Activated naive CD4-positive, alpha-beta T cell treated with anti-CD3 and anti-CD28 coated beads, Interleukin-2, amount 50 U/mL, for 16 hours (primary cell): ENCODE measurements at places on chromosomes 5 and 9.

DNA sequence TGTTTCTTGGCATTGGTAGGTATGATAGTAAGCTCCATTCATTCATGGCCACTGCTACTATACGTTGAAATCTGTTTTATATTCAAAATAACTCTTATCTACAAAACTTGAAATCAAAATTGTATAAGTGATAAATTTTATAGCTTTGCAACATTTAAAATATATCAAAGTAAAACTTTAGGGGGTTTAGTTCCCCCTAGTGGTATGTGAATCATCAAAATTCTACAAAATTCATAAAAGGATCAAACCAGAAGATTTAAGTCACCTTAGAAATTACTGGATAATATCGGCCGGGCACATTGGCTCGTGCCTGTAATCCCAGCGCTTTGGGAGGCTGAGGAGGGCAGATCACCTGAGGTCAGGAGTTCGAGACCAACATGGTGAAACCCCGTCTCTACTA is 243.0 kb upstream of the CDH18 start:
- no peak for DNase-seq

- no peak for DNase-seq
Measured at GRCh38 chr5:127418367-127418766, 99.1 kb upstream of the PRRC1 start.

GRCh38 chr9:136629879-136630661 is 32.6 kb upstream of the EGFL7 start:
- peak; percentile 62 for DNase-seq

DNA sequence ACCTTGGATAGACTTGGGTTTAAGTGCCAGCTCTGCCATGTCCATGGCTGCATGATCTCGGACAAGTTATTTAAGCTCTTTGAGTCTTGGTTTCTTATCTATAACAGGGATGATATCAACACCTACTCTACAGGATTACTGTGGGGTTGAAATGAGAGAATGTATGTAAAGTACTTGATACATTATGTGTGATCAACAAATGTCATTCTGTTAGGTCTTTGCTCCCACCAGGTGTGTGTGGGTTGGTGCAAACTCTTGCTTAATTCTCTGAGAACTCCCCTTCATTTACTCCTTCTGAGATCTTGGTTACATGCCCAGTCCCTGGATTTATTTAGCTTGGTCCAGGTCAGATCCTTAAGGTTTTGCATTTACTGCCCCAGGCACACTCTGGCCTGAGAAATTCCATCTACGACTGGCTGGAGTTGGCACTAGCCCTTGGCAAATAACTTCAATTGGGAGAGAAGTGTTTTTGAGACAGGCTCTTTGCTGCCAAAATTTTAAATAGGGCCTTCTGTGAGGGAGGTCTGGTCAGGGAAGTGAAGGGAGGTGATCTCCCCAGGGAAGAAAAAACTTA is 63.5 kb upstream of the KLF9 start:
- DNase-seq = no peak

- no peak for DNase-seq
Measured at GRCh38 chr5:114362197-114362976, 517 bp downstream of the KCNN2 start.

DNA sequence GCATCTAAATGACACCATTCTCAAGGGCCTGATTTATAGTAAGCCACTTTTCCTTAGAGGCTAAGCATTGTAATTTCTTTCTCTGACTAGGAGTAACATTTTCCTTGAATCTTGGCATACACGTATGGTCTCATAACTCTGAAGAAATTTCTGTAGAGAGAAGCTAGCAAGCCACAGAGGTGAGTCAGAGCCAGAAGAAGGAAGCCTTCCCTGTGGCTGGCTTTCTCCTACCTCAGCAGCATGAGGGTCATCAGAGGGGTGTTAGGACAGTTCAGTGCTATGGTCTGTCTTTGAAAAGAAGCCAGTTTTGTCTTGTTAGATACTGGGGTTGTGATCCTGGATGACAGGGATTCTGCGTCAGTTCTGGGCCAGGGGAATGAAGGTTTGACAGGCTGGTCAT is 3.2 kb downstream of the SNX30 start:
- DNase-seq = no peak

DNA sequence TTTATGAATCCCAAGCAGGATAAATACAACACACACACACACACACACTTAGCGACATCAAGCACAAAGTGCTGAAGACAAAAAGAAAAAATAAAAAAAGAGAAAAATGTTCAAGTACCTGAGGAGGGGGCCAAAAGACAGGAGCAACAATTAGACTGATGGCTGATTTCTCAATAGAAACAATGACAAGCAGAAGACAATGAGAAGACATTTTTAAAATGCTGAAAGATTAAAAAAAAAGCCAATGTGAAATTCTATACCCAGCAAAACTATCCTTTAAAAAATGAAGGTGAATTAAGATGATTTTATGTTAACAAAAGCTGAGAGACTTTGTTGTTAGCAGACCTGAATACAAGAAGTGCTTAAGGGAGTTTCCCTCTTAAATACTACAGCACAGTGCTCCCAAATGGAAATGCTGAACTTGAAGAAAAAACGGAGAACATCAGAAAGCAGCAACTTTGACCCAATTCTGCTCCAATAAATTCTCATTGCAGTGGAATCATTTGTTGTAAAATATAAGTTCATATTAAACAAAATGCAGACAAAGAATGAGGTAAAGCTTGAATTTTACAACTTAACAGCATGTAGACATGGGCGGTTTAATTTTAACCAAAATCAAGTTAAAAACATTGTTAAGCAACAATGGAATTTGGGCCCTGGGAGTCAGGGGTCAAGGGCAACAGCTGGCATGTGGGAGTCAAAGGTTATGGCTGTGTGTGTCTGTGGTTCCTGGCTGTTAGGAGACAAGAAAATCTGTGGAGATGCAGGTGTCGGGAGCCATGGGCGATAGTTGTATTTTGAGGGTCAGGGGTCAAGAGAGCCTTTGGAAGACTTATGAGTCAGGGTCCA is 776 bp upstream of the RANBP17 start:
- DNase-seq = no peak

DNA sequence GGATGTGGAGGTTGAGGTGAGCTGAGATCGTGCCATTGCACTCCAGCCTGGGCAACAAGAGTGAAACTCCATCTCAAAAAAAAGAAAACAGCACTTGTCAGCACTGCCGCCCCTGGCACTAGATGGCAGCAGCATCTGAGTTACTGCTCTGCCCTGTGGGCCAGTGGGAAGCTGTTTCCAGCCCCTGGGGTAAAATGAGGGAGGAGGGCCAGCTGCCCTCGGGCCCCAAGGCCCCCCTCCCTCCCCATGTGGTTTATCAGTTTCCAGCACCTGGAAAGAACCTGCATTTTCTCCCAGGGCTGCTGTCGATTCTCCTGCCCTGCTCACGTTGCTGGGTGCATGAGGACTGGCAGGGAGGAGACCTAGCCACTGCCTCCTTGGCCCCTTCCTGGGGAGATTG is 13.2 kb upstream of the CEL start:
- no peak for DNase-seq

GRCh38 chr9:125646217-125646616 is 60.8 kb downstream of the MAPKAP1 start:
- no peak for DNase-seq

DNA sequence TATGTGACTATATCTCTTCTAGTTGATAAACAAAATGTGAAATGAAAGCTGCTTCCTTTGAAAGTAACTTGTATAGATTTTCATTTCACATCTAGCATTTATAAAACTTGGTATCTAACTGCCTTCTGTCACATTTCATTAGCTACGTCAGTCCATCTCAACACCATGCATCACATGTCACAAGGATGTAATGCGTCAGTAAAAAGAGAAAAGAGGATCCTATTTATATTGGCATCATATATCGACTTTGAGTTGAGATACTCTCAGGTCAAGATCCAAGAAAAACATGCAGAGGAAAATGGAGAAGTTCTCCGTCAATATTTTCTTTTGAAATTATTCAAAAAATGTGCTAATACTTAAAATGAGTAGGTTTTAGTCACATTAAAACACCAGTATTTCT is 1211.2 kb downstream of the EFNA5 start:
- DNase-seq = no peak

GRCh38 chr9:38137342-38137741 is 68.3 kb upstream of the SHB start:
- DNase-seq = no peak

- peak; percentile 57 for DNase-seq
Measured at GRCh38 chr5:150001660-150002486, 1.3 kb downstream of the HMGXB3 start.

GRCh38 chr5:12313602-12314001 is 409.4 kb upstream of the CTNND2 start:
- DNase-seq = no peak

- no peak for DNase-seq
Measured at GRCh38 chr9:90909225-90909624, 107.6 kb downstream of the SYK start.

GRCh38 chr9:27183701-27184100 is 74.7 kb downstream of the TEK start:
- DNase-seq = no peak

DNA sequence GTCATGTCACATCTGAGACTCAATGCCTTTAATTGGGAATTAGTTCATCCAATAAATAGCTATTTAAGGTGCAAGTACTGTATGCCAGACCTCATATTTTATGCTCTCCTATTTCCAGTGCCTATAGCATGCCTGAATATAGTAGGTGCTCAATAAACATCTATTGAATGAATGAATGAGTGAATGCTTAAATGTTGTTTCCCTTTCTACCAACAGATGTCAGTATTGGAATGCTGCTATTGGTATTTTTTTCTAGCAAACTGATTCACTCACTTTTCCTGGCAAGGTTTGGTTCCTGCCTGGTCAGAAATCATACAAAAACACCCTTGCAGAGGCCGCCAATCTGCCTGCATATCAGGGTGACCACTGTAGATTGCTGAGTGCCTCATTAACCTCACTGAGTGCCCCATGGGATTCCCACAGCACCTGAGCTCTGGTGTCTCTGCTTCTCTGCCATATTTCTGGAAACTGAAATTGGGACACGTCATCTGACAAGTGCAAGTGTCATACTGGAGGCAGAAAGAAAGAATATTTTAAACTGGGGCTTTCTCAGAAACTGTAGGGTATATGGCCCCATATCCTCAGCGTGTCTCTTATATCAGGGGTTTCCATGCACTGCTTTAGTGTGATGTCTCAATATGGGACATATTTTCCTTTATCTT is 359.7 kb downstream of the TRIM32 start:
- DNase-seq = no peak

- DNase-seq = no peak
Measured at GRCh38 chr9:90632647-90633207, 9.9 kb downstream of the DIRAS2 start.

DNA sequence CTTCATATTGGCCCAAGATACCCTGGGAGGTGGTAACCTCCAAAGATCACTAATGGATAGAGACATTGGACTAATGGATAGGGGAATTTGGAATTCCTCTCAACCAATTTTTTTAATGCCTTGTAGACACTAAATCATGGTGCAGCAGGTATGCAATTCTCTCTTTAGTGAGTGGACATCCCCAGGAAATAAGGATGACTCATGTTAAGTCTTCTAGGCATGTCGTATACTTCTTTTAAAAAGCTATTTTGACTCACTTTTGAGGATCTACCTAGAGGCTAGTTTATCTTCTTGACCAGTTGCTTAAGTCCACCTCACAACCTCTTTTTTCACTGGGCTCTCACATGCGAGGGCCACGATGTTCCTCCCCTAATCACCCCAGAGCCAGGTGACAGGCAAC is 211.6 kb upstream of the CDH12 start:
- no peak for DNase-seq

- no peak for DNase-seq
Measured at GRCh38 chr5:125310749-125311148, 564.3 kb upstream of the ZNF608 start.

DNA sequence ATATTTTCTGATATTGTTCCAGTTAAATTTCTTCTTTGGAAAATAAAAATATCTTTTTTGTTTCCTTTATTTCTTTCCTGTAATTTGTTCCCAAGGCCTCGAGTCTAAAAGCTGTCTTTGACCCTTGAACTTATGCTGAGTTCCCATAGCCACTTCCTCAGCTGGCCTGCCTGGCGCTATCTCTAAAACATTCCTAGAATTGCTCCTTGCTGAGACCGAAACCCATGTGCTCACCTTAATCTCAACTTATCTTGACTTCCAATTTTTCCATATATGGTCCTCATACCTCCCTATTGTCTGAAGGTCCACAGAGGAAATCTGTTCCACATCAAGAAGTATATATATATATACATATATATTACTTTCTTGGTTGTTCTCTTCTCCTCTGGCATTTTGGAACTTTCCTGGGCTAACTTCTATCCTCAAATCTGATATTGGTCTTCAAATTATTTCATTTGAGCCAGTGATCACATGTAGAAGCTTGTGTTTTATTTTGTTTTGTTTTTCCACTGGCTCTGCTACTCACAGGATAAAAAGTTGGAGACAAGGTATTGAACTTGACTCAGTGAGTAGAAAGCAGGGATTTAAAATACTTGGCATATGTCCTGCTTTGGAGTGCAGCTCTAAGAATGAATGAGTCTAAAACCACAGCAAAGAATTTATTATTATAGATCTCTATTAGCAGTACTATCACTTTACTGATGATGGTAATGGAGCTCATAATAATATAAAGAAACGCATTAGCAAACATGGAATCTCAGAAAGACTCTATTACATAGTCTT is 45.2 kb downstream of the ENC1 start:
- DNase-seq = no peak
